NCI-H1436 treated with DMSO at 0.1 percent for 48 hours (cell line): ENCODE measurements at places on chromosomes 11 and 22.

DNA sequence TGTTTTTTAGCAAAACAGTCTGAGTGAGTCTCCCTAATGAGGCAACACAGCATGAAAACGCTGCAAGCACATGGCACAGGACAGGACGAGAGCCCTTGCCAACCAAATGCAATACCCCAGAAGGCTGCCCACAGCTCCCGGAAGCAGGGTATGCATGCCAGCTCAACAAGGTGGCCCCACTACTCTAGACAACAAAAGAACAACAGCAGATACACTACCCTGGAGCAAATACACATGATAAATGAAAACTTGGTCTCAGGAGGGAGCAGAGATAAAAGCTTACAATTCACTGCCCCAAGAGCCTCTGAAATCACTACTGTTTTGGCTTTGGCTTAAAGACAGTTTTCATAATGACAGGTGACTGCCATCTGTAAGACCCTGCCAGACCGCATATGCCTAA, 785.4 kb upstream of the API5 start:
- no peak for DNase-seq

DNA sequence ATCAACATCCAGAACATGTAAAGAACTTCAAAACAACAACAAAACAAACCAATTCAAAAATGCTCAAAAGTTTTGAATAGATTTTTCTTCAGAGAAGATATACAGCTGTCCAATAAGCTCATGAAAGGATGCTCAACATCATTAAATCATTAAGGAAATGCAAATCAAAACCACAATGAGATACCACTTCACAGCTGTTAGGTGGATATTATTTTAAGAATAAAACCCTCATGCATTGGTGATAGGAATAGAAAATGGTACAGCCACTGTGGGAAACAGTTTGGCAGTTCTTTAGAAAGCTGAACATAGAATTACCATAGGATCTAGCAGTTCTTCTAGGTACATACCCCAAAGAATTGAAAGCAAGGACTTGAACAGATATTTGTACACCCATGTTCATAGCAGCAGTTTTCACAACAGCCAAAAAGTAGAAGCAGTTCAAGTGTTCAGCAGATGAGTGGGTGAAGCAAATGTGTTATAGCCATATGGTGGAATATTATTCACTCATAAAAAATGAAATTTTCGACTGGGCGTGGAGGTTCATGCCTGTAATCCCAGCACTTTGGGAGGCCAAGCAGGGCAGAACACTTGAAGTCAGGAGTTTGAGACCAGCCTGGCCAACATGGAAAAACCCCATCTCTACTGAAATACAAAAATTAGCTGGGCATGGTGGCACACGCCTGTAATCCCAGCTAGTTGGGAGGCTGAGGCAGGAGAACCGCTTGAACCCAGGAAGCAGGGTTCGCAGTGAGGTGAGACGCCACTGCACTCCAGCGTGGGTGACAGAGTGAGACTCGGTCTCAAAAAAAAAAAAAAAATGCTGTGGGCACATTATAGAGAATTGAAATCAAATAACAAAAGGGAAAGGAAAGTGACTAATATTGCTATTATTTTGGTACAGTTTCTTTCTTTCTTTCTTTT, 42.9 kb downstream of the CBL start:
- DNase-seq: no peak

GRCh38 chr11:41031551-41032060, 427.8 kb downstream of the LRRC4C start:
- DNase-seq: no peak

- no peak for DNase-seq
These were observed 601.0 kb upstream of the KIRREL3 start for GRCh38 chr11:127601578-127601977.

DNA sequence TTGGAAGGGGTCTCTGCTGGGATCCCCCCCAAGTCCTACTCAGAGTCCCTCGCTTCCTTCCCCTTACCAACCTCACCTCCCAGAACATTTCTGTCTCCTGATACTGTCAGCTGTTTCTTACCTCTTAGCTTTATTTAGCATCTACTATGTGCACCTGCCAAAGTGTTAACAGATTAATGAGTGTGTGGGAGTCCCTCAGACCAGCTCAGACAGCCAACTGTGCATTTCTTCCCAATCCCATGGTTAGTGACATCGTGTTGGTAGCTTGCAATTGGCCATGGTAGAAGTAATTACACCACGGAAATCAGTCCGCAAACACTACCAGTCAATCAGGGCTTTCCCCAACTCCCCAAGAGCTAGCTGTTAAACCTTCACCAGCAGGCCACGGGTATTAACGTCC, 150.6 kb downstream of the DSCAML1 start:
- DNase-seq: no peak

DNA sequence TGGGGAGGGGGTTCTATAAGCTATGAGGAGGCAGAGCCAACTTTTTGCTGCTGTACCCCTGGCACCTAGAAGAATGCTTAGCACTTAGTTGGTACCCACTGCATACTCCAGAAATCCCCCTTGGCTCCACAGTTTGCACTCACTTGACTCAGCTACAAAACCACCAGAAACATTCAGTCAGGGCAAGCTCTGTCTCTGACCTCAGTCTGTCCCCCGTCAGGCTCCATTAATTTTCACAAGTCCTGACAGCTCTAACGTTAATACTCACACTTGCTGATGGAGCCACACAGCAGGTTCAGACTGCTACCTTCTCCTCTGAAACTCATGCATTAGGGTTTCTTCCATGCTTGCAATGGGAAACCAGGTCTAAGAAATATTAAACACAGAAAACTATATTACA, 81.7 kb downstream of the MPPED2 start:
- DNase-seq: no peak

GRCh38 chr11:69073469-69073868, 24.7 kb downstream of the TPCN2 start:
- DNase-seq: no peak

DNA sequence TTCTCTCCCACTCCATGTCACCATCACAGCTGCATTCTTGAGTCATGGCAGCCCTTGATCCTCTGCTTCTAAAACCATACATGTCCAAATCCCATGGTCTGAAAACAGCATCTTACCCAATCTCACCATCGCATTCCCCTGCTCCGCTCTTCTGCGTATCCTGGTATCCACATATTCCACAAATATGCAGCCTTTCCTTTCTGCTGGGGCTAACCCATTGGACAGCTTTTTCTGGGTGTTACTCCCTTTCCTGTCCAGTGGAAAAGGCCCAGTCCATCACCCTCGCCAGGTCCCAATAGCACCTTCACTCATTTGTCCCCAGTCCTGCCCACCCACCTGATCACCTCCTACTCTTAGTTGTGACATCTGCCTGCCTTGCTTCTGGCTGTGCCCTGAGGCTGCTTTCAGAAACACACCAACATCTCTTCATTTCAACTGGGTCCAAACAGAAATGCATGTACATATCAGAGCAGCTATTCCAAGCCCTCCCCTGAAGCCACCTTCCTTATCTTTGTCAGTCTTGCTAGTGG, 237.6 kb upstream of the TBCEL start:
- no peak for DNase-seq

GRCh38 chr11:27558401-27558800, 51.8 kb upstream of the LIN7C start:
- DNase-seq: no peak

DNA sequence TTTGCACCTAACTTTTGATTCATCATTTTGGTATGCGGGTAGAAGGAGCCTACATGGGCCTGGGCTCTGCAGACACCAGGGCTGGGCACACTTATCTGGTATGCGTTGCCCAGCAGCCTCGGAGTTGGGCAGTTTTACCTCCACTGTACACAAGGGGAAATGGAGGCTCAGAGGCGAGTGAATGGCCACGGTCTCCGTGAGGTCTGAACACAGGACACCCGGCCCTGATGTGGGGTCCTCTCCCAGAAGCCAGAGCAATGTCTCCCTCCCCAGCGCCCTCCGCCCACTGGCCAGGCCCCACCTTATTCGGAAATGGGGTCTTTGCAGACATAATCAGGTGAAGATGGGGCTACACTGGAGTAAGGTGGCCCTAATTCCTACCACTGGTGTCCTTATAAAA, 43.7 kb downstream of the OSBPL5 start:
- DNase-seq: no peak

- no peak for DNase-seq
These were observed 15.6 kb upstream of the MFRP start for GRCh38 chr11:119361941-119362725.

GRCh38 chr22:31495343-31495742, 993 bp upstream of the SFI1 start:
- DNase-seq: no peak

- no peak for DNase-seq
These were observed 61.0 kb upstream of the PLET1 start for GRCh38 chr11:112321501-112322172.

DNA sequence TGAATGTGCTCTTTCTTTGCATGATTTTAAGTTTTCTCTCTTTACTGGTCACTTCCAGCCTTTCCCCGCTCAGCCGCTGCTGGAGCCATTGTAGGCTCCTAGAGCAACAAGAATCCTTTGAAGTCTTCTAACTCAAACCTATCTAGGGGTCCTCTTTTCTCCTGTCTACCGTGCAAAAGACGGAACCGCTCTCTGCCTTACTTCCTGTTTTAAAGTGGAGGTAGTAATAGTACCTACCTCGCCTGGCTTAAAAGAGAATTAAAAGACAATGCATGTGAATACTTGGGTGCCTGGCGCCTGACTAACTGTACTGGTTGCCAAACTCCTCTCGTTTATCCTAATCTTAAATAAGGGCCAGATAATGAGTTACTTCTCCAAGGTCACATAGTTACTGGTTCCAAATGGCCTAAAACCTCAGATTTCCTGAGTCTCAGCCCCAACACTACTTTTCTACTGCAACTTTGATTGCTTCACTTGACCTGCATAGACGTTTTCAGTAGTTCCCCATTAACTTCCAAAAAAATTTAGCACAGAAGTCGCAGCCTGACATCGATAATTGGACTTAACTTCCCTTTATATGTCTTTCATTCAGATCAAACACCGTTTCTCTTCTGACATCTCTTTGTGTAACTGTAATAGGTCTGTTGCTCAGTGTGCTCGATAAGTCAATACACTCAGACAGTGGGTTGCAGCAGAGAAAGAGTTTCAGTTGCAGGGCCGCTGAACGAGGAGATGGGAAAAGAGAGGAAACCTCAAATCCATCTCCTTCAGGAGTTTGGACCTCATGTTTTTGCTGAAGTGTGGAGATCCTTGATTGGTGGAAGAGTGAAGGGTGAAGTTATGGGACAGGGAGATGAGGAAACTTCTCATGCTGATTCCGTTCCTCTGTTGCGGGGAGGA, 891 bp downstream of the SAMM50 start:
- DNase-seq: no peak

DNA sequence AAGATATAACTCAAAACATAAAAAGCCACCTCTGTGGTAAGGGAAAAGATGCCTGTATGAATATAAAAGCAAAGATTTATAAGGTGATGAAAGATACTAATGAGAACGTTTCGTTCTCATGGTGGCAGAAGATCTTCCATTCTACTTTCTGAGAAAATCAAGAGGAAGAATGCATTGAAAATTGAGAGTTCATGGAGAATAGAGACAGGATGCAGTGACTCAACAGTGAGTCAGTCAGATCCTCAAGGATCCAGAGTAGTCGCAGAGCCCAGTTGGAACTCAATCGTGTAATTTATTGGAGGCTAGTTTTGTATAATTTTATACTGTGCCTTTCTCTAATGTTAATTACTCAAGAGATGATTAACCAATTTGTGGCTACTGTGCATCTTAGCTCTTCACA, 73.3 kb downstream of the ENTHD1 start:
- no peak for DNase-seq

- DNase-seq: no peak
These were observed 49.0 kb upstream of the CSNK2A3 start for GRCh38 chr11:11401960-11402535.

DNA sequence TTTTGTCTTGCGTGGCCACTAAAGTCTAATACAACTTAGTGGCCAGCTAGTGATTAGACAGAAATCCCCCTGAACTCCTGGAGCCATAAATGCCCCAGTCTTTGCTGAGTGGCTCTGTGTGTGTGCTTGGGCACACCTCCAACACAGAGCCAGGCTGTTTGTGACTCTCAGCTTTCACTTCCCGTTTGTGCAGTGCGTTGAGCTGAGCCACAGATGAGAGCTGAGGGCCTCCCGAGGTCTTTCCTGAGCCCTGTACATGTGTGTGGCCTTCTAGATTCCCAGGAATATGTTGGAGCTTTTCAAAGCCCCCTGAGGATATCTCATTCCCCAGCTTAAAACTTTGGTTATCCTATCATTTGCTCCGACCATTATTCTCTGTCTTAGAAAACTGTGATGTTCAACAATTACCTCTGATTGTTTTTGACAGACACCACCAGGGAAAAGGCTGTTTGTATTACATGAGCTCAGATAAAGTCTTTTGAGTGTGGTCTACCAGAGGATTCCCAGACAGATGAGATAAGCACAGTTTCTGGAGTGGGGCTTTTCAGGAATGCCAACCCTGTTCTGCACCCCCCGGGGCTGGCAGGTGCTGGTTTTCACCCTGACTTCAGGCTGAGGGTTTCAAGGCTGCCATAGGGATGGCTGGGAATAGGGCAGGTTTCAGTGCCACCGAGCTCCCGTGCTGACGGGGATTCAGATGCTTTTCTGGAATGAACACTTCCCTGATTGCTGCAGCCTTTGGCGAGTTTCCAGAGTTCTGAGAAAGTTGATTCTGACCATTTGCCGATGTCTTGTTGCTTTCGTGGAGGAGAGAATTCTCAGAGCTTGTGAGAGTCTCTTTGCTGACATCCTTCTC, 23.8 kb downstream of the IGHMBP2 start:
- no peak for DNase-seq

- DNase-seq: no peak
These were observed 14.0 kb upstream of the MTCH2 start for GRCh38 chr11:47656260-47656885.

DNA sequence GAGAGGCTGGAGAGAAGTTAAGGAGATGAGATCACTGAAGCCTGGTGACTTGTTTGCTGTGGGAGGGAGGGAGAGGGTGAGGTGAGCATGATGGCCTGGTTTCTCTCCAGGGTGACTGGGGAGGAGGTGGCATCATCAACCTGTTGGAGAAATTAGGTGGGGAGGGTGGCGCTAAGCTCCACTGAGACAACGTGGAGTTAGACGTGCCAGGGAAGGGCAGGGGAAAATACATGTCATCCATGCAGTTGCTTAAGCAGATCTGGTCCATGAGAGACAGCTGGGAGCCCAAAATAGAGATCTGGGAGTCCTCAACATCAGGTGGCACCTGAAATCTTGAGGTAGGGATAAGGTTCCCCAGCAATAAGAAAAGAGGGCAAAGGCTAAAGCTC, 9.3 kb upstream of the MAFF start:
- DNase-seq: no peak

GRCh38 chr11:57230316-57230715, 6.7 kb downstream of the APLNR start:
- DNase-seq: no peak
